ENCODE measurements at places on chromosomes 2 and 18.
A peak's percentile ranks its signal among the peaks of the same experiment; 100 is the strongest.

- DNase-seq, result no peak
Observed at GRCh38 chr2:145341536-145341935, 821.6 kb upstream of the ZEB2 start.

GRCh38 chr2:7953195-7953594 lies 728.7 kb upstream of the ID2 start:
- DNase-seq, result no peak

DNA sequence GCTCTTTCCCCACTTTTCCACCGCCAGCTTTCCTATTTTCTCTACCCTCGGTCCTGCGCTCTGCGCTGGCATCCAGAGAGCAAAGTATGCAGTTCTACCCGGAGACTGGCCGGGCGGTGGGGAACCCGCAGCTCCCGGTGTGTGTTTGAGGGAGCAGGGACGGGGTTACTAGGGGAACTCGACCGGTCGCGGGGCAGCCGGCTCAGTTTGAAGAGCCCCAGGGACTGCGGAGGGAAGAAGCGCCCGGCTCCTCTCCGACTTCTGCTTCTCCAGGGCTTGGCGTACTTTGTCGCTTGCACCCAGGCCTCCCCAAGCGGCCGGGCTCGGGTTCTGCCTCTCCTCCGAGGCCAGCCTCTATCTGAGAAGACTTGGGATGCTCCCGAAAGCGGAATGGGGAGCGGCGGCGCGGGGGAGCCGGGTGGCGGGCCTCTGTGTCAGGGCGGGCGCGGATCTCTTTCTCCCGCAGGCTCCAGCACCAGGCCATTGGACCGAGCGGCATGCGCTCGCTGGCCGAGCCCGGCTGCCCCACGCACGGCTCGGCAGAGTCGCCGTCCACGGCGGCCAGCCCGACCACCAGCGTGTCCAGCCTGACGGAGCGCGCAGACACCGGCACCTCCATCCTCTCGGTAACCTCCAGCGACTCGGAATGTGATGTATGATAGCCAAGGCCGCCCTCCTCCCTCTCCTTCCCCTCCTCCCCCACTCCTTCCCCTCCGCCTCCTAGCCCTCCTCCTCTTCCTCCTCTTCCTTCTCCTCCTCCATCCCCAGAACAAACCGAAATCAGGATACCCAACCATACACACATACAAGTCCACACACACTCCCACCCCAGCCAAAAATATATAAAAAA lies 2.8 kb downstream of the SIX3 start:
- no peak for DNase-seq

GRCh38 chr2:176432434-176432833 lies 163.2 kb downstream of the MTX2 start:
- no peak for DNase-seq

DNA sequence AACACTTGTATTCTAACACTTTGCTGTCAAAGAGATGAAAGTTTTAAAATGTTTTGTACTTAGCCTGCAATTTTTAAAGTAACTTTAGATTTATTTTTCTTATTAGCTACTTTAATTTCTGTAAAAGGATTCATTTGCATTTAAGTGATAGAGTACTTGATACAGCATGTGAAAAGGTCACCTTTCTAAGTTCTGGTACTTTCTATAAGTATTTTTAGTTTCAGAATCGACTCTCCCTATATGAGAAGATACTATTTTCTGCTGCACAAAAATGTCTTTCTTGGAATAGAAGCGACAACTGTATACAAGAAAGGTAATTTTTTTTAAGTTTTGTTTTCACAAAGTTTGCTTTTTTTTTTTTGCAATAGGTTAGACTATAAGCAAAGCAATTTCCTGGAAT lies 72.9 kb downstream of the METTL8 start:
- no peak for DNase-seq

DNA sequence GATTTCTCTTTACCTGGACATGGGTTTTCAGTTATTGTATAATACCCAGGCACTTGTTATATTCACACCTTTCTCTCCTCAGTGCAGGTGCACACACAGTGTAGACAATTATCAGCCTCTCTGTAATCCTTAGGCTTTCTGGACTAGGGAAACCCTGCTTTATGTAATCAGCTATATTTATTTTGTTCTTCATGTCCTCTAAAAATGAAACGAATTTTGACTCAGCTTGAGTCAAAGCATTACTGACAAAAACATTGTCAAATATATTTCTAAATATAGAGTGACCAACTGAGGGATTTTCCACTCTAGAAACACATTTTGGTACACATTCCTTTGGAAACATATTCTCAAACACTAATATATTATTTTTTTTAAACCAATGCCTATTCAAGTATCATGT lies 144.8 kb upstream of the GULP1 start:
- DNase-seq, result peak; percentile 46

GRCh38 chr2:153622285-153622684 lies 143.7 kb upstream of the RPRM start:
- DNase-seq, result no peak

DNA sequence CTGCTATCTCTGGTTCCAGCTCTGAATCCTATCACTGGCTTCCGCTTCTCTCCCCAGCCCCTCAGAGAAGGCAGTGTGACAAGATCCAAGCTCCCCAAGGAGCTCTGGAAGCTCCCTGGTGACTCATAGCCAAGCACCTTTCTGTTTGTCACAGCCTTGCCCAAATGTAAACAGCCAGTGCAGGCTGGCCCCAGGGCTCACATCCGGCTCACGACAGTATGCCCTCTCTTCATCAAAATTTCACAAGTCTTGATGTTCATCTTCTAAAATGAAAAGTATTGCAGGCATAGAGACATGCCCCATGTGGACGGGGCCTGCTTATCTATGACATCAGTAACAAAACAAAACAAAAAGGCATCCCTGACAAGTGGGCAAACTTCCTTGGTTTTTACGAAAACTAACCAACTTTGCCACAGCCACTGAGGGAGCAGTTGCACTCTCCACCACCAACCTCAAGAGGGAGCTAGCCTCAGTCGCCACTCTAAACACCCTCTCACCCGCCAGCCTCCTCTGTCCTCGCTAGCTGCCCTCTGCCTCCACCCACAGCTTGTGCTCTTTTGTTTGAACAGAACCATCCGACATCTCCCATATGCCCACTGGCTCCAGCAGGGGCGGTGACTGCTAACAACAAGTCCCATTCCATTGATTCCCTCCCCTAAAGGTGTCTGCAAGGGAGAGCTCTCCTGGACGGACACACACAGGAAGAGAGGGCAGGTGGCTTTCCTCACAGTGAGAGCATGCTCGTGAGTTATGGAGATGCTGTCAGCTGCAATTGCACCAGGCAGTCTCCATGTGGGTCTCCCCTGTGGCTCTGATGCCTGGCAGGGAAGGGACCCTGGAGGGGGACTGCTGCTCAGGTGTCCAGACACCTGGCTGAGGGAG lies 71.0 kb upstream of the DAPL1 start:
- no peak for DNase-seq

GRCh38 chr2:64972426-64972825 lies 16.8 kb upstream of the SLC1A4 start:
- DNase-seq, result no peak
